ENCODE measurements at places on chromosomes 1 and 21.

GRCh38 chr21:37530901-37531351, 164.4 kb downstream of the DYRK1A start:
- no peak for DNase-seq

DNA sequence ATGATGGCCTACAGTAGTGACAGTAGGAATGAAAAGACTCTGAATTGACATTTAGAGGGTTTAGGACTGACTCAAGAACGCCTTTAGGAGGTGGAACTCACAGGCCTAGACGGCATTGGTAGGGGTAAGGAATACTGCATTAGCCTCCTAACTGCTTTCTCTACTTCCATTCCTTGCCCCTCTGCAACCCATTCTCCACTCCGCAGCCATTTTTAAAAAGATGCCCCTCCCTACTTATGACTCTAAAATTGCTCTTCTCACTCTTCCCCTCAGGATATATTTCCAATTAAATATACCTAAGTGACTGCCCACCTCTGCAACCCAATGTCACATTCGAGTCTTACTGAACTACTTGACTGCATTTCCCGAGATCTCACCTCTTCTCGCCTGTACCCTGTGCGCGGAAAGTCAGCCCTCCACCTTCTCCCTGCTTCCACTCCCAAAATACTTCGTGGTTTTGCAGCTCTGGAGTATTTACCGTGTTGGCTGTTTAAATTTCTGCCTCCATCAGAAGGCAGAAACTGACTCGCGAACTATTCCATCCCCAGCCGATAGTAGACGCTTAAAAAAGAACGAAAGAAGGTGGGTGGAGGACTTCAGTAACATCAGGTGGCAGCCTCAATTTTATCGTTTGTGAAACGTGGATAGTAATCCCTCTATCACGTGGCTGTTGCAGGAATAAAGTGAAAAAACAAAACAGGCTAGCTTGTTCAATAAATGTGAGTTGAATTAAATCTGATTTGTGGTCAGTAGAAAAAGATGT, 1.1 kb upstream of the YBX1 start:
- DNase-seq, result peak; percentile 24

GRCh38 chr1:71295350-71295749, 214.5 kb upstream of the ZRANB2 start:
- peak; percentile 11 for DNase-seq

DNA sequence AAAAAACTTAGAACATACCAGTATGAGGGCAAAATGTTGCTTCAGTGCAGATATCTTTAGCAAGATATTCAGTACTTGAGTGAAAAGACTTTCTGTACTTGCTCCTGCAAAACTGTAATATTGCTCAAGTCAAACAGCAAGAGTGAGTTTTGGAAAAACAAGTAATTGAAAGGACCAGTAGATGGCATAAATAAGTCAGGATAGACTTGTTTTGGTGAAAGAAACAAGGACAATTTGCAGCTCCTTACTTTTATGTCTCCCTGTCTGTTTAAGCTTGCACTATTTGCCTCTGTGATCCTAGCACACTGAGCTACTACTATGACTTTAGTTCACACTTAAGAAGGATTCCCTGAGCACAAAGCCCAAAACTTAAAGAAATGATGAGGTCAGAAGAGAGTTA, 39.1 kb downstream of the IFI44 start:
- DNase-seq, result peak; percentile 64

GRCh38 chr1:207311888-207312603, 9.4 kb upstream of the CD55 start:
- DNase-seq, result no peak

DNA sequence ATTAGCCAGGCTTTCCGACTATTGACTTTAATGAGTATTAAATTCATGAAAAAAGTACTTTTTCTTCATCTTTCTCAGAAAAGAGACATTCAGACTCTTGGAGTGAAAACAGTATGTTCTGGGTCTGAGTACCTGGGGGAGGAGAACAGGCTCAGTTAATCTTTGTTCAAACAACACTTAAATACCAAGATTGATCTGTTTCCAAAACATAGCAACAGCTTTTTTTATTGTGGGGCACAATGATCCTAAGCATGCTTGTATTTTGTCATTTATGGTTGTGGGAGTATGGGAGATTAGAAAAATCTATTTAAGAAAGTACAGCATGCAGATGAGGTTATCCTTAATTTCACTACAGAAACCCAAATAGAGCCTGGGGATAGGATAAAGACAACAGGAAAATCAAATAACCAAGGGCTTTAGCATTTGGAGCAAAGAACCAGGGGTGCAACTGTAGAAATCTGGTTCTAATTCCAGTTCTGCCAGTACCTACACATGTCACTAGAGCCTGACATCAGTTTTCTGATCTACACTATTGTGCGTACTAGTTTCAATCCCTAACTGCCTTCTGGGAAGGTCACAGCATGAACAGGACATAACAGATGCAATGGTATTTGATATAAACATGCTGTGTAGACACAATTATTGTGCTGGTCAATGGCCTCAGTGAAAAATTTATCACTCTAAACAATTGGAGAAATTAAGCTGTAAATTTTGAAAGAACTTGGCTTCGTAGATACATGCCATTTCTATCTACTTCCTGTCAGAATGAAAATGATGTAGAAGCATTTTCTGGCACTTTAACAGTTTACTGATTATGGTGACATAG, 91.2 kb downstream of the KCNK1 start:
- no peak for DNase-seq

- no peak for DNase-seq
Measured at GRCh38 chr1:210241121-210241520, 8.5 kb downstream of the SERTAD4 start.

DNA sequence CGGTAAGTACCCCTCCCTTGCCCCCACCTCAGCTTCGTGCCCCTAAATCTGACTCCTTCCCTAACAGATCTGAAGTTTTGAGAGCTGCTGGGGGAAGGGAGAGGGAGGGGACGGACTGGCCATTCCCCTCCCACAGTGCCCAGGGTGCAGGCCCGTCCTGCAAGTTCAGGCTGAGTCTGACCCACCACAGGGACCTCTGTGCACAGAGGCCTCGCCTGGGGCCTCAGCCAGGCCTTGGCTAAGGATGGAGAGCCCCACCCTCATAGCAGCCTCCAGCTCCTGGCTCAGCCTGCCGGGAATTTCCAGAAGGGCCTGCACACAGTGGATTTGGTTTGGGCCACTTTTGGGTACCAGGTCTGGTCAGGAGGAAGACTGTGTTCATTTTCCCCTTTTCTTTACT, 31.2 kb upstream of the TNFRSF1B start:
- DNase-seq, result peak; percentile 68

DNA sequence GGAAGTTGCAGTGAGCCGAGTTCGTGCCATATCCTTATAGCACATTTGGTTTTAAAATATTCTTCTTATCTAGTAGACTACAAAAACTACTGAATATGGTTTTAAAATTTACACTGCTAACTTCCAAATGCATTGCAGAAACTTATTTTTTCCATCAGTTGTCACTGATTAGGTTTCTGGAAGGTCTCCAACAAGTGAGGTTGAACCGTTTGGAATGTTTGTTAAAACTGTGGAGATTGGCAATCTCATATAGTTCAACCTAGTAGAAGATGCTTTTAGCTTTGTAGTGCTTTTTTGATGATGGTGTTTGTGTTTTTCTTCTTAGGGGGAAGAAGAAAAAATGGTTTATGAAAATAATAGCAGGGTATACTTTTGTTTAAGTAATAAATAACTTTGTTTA, 12.9 kb downstream of the CENPF start:
- DNase-seq, result peak; percentile 19

DNA sequence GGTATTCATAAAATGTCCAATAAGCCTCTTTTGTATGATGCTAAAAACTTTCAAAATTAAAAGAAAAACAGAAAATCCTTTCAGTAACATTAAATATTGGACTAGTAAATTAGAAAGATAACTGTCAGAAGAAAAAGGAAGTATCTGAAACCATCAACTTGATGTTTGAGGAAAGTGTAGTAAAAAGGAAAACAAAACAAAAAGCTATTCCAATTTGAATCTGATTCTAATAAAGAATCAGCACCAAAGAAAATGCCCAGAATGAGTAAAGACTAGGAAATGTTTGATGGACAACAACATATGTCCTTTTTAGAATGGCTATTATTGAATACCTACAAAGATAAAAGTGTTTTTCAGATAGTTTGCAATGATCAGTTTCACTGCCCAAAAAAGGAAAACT, 79.9 kb upstream of the RBM34 start:
- DNase-seq, result no peak

- DNase-seq, result no peak
Measured at GRCh38 chr21:39105341-39105765, 77.9 kb downstream of the PSMG1 start.

DNA sequence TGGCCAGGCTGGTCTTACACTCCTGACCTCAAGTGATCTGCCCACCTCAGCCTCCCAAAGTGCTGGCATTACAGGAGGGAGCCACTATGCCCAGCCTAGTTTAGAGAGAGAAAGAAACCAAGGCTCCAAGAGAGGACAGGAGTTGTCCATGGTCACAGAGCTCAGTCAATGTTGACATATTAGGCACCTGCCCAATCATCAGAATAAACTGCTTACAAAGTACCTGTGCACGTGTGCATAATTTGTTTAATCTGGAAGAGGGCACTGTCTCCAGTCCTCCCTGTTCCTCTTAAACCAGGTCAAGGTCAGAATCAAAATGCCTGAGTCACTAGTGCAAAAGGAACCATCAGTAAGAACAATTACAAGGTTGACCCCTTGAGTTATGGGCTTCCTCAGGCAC, 20.3 kb upstream of the MPZL1 start:
- DNase-seq, result no peak

DNA sequence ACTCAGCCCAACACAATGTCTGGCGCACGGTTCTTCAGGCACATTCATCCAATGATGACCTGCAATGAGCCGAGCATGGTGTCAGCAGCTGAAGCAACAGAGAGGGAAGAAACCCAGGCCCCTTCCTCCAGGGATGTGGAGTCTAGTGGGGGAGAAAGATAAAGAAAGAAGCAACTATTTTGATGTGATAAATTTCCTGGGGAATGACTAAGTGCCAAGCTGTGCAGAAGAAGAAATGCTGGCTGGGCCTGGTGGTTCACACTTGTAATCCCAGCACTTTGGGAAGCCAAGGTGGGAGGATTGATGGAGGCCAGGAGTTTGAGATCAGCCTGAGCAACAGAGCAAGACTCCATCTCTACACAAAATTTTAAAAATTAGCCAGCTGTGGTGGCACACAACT, 561.8 kb downstream of the KIF26B start:
- DNase-seq, result no peak

- no peak for DNase-seq
Measured at GRCh38 chr1:186864296-186864695, 35.5 kb downstream of the PLA2G4A start.

- peak; percentile 49 for DNase-seq
Measured at GRCh38 chr21:34613679-34614627, 960 bp downstream of the RCAN1 start.

GRCh38 chr21:45457832-45458172, 52.8 kb downstream of the COL18A1 start:
- no peak for DNase-seq

- DNase-seq, result no peak
Measured at GRCh38 chr1:93813076-93813475, 65.9 kb downstream of the DNTTIP2 start.

DNA sequence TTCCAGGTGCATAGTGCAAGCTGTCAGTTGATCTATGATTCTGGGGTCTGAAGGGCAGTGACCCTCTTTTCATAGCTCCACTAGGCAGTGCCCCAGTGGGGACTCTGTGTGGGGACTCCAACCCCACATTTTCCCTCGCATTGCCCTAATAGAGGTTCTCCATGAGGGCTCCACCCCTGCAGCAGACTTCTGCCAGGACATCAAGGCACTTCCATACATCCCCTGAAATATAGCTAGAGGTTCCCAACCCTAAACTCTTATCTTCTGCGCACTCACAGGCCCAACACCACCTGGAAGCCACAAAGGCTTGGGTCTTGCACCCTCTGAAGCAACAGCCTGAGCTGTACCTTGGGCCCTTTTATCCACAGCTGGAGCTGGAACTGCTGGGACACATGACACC, 65.7 kb upstream of the PKN2 start:
- DNase-seq, result no peak

DNA sequence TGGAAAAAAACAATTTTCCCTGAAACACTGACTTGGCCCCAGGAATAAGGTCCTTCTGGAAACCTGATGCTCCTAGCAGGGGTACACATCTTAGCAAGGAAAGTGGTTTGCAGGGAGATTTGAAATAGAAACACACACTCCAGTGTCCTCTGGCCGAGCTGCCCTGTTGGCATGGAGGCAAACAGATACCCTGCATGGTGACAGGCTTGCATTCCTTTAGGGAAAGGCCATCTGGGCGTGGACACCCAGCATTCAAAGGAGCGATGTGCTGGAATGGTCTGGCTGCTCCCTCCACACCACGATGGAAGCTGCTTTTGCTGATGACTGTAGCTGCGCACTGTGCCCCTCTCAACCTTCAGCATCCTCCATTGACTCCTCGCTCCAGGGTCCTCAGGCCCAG, 41.5 kb upstream of the BCAR3 start:
- peak; percentile 48 for DNase-seq

DNA sequence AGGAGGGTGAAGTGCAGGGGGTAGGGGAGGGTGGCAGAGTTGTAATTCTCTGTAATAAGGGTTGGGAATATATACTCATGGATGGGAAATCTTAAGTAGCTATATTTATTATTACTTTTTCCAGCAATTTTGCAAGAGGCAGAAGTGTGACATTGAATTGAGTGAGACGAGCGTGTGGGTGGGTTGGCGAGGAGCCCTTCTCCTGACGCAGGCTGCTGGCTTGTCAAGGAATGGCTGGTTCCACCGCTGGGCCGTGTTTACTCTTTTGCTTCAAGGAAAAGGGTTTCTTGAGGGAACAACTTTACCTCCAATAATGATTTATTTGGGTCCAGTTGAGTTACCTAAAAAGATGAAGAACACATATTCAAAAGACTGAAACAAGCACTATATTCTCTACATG, 17.9 kb upstream of the DMRTA2 start:
- no peak for DNase-seq

DNA sequence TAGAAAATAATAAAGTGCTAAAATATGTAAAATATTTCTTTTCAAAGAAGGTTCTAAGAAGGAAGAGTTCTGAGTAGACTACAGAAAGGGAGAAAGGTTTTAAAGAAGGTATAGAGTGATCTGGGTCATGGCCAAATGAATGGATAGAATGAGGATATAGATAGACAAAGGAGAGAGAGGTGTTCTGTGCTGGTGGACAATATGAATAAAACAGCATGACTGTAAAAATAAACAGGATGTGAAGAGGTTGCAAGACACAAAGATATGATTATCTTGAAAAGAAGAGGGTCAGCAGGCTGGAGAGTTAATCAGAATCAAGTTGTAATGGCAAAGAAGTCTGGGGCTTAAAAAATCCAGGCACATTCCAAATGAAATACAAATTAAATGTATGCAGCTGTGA, 86.7 kb upstream of the GNG4 start:
- no peak for DNase-seq

All from GM03348 (cell line).